ENCODE measurements at places on chromosomes 6 and 20.
A peak's percentile ranks its signal among the peaks of the same experiment; 100 is the strongest.

DNA sequence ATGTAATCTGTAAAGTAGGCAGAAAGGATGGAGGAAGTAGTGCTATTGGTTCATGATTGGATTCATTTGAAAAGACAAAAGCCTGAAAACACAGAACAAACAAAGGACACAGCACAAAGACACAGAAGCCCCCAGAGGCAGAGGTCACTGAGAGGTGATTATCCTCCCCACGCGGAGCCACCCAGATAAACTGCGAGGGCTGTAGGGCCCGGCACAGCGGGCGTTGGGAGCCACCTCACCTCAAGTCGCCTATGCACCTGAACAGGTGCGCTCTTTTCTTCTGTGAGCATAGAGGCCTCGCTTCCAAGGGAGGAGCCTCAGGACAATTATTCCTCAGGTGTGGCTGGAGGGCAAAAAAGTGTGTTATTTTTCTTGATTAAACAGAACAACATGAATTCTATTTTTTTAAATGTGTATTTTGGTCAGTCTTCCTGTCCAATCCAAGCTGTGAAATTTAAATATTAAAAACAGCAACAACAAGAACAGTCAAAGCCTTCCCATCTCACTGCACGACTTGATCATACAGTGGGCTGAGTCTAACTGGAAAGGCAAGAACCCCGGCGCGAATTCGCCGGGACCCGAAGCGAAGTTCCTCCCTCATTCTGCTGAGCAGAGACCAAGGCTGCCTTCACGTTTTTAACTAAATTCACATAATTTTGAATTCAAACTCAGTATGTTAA lies 205.3 kb downstream of the THBS2 start:
- no peak for DNase-seq
- H3K27me3 ChIP-seq: no peaks in the 10 kb centered on the region
- no peaks in the 10 kb centered on the region for H3K4me1 ChIP-seq
- no peak overlapping the region for H3K4me3 ChIP-seq
- no peaks in the 10 kb centered on the region for H3K36me3 ChIP-seq
- no peak overlapping the region for H3K27ac ChIP-seq

- no peak for DNase-seq
- H3K36me3 ChIP-seq: no peaks in the 10 kb centered on the region
- no peak overlapping the region for H3K27ac ChIP-seq
- H3K4me1 ChIP-seq: peaks cover 6% of the 10 kb centered on the region
Measured at GRCh38 chr20:40718982-40719729, 30.1 kb upstream of the MAFB start.

DNA sequence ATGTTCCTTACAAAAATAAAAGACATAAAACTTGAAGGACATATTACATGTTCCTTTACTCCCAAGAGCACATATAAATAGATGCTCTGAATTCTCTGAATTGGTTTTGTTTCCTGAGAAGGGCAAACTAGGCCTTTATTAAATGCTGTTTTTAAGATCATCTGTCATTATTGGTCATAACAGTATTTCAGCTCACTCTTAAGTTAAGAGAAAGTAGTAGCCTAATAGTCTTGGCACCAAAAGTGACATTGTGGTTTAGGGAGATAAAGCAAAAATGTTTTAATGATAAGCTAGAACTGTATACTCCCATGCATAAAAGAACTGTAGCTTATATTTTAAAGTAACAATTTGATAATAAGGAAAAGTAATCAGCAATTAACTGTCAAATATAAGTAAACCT lies 361.1 kb upstream of the PTCHD4 start:
- peaks cover 4% of the 10 kb centered on the region for H3K4me1 ChIP-seq
- no peak for DNase-seq
- no peak overlapping the region for H3K27ac ChIP-seq
- H3K27me3 ChIP-seq: no peaks in the 10 kb centered on the region

DNA sequence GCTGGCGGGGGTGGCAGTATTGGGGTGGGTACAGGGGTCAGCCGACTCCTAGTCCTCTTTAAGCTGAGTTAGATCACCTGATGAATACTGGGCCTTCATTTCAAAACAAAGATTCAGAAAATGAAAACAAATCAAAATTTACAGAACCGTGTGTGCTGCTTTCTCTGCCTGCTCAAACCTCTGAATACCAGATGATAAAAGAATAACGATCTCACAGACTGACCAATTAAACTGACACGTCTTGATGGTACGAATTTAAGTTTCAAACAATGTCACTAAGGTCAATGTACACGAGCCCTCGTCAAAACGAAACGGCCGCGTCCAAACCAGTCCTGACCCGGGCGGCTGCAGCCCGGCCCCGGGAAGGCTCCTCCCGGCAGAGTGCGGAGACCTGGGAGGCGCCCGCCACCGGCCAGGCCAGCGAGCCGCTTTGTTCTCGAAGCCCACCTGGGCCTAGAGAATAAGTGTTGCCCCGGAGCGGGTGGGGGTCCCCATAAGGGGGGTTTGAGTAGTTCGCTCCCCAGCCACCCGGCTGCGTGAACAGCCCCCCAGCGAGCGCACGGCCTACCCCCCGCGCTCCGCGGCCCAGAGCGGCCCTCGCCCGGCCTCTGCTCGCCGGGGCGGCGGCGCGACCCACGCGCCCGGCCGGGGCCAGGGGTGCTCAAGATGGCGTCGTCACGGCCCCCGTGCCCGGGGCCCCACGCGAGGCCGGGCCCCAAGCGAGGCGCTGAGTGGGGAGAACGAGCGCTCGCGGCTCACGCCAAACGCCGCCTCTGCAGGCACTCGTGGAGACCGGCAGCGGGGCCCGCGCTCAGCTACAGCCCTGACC lies 728 bp downstream of the PSMA7 start:
- DNase-seq: peak; percentile 38
- peak overlapping the region; percentile 87 for H3K4me3 ChIP-seq
- no peaks in the 10 kb centered on the region for H3K27me3 ChIP-seq
- peaks cover 41% of the 10 kb centered on the region for H3K36me3 ChIP-seq
- H3K4me1 ChIP-seq: peaks cover 29% of the 10 kb centered on the region

GRCh38 chr6:16741112-16742016 lies 19.9 kb downstream of the ATXN1 start:
- H3K27me3 ChIP-seq: no peaks in the 10 kb centered on the region
- peaks cover 47% of the 10 kb centered on the region for H3K4me1 ChIP-seq
- no peak overlapping the region for H3K27ac ChIP-seq
- no peak for DNase-seq
- no peaks in the 10 kb centered on the region for H3K36me3 ChIP-seq

DNA sequence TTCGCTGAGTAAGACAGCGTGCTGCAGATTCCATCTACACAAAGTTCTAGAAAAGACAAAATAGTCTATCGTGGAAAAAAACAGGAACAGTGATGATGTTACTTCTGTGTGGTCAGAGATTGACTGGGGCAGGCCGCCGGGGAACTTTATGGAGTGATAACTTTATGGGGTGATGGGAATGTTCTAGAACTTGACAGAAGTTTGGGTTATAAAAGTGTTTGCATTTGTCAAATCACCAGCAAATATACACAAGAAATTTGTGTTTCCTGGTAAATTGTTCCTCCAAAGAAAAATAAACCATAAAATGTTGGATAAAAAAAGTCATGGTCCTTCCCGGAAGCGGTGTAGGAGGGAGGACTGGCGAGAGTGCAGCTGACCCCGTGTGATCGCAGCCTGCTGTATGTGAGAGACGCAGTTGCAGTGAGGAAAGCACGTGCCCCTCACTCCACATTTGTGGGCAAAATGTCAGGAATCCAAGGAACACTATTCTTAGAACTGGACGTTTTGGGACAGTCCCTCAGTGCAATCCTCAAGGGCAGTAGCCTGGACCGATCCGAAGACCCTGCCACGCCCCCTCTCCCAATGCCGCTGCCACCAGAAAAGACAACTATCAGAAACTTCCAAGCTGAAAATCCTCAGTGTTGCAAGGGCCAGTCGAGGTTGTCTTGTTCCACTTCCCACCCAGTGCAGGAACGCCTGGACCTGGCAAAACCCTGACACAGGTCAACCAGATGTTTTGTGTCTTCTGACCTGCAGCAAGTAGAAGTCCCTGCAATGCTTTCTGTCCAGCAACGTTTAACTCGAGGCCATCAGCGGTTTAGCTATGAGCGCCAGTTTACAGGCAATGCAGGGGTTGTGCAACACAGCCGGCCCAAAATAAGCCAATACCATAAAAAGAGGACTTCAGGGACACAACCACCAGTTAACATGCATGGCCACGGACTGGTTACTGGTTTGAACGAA lies 80.5 kb upstream of the QKI start:
- H3K27me3 ChIP-seq: peaks cover 35% of the 10 kb centered on the region
- no peak overlapping the region for H3K27ac ChIP-seq
- H3K4me1 ChIP-seq: peaks cover 33% of the 10 kb centered on the region
- H3K4me3 ChIP-seq: no peak overlapping the region
- no peak for DNase-seq

GRCh38 chr6:5950361-5950785 lies 56.4 kb downstream of the NRN1 start:
- H3K27me3 ChIP-seq: peaks cover 10% of the 10 kb centered on the region
- no peaks in the 10 kb centered on the region for H3K4me1 ChIP-seq
- no peak overlapping the region for H3K27ac ChIP-seq
- DNase-seq: peak; percentile 66
- H3K36me3 ChIP-seq: no peaks in the 10 kb centered on the region
